Nucleus accumbens (tissue), 56 donors: ENCODE measurements at places on chromosomes 16 and 17.
A peak's percentile ranks its signal among the peaks of the same experiment; 100 is the strongest.

- peak; percentile 9 for DNase-seq
These were observed 3.7 kb downstream of the SOCS3 start for GRCh38 chr17:78356101-78356713.

DNA sequence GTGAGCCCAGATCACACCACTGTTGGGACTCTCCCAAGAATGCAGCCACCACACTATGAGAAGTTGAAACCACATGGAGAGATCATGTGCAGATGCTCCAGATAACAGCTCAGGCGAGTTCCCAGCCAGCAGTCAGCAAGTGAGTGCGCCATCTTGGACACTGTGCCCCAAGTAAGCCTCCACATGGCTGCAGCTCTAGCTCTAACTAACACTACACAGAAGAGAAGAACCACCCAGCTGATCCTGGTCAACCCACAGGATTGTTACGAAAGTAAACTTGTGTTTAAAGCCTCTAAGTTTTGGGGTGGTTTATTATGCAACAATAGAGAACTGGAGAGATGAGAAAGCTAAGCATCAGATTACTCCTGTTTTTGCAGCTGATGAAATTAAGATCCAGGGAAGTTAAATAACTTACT is 25.8 kb downstream of the SLC38A7 start:
- no peak for DNase-seq

- DNase-seq = no peak
These were observed 106.8 kb upstream of the CHMP6 start for GRCh38 chr17:80884811-80885210.

GRCh38 chr16:27769561-27770255 is 219.8 kb downstream of the KATNIP start:
- DNase-seq = no peak

GRCh38 chr16:19001788-19002187 is 18.1 kb downstream of the TMC7 start:
- peak; percentile 27 for DNase-seq

- no peak for DNase-seq
These were observed 127.7 kb downstream of the NTN1 start for GRCh38 chr17:9148905-9149525.

DNA sequence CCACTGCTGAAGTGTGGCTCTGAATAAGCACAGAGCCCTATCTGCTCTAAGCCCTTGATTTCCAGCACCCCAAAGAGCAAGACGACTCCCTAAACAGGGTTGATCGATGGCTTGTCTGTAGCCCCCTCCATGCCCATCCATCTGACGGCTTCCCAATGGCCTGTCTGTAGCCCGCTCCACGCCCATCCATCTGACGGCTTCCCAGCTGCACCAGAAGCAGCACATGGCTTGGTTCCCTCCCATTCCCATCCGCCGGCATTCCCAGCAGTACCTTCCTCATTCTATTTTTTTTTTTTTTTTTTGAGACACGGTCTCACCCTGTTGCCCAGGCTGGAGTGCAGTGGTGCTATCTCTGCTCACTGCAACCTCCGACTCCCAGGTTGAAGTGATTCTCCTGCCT is 64.5 kb downstream of the RBFOX3 start:
- no peak for DNase-seq

DNA sequence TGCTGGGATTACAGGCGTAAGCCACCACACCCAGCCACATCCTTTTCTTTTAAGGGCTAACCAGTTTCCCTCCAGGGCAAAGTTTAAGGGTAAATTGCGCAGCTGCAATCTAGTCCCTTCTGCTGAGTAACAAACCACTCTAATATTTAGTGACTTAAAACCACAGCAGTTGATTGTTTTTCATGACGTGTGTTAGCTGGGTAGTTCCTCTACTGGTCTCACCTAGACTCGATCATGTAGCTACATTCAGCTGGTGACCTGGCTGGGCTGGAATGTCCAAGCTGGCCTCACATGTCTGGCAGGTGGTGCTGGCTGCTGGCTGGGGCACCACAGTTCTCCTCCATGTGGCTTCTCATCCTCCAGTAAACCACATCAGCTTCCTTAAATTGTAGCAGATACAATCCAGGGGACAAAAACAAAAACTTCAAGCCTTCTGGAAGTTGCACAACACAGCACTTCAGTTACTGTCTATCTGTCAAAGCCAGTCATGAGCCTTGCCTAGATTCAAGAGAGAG is 75.5 kb downstream of the GPRC5B start:
- no peak for DNase-seq

DNA sequence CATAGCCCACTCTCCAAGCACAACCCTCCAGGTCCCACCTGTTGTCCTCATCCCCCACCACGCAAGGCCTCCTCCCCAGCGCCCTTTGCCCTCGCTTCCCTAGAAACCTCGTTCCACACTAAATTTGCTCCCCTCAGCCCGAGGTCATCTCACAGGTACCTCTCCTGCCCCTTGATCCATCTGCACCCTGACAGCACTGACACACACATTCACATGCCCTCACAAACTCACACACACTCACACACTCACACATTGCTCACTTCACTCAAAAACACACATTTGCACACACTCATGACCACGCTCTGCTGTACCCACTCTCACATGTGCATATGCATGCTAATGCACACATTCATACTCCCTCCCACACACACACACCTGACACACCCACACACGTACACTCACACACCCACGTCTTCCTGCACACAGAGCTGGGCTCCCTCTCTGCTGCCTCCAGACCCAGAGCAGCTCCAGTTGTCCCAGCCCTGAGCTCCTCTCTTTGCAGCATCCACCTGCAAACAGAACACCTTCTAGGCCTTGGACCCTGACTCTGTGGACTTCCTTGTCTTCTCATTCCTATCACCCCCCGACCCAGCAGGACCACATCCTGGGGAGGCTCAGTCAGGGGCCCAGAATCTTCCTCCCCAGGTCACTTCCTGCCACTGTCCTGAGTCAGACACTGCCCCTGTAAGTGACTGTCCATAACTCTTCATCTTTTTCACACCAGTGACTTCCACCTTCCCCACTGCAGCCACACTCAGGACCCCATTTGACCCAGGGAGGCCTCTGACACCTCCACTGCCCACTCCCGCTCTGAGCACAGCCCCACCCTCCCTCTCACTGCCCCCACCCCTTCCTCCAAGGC is 4.9 kb downstream of the ASGR2 start:
- no peak for DNase-seq

DNA sequence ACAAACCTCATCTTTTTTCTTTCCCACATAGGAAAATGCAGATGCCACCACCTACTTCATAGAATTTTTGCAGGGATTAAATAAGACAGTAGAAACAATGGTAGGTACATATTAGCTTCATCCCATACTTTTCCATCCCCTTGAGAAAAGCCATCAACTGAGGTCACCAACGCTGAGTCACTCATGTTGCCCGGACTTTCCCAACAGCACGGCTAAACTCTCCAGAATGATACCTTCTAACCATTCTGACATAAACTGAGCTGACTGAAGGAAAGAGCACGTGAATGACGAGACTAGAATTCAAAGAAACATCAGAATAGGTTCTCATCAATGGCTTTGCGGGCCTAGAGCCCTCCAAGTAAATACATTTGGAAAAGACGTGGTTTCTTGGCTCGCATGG is 146.0 kb upstream of the RCVRN start:
- no peak for DNase-seq
